ENCODE measurements at places on chromosomes 6 and 20. TPM values are rescaled to one million over a fixed set of nuclear protein-coding genes. Genes with fewer than 3 reads are reported as not detected.
A peak's percentile ranks its signal among the peaks of the same experiment; 100 is the strongest.

The APCDD1L gene
- 5.9 TPM for polyA plus RNA-seq

The HLA-G gene
- 3.3 TPM for polyA plus RNA-seq

The GLP1R gene
- polyA plus RNA-seq: not detected

The IL20RA gene
- polyA plus RNA-seq: 30.6 TPM

The RAB44 gene
- polyA plus RNA-seq: 0.05 TPM

The TP53TG5 gene
- polyA plus RNA-seq: 0.68 TPM

DNA sequence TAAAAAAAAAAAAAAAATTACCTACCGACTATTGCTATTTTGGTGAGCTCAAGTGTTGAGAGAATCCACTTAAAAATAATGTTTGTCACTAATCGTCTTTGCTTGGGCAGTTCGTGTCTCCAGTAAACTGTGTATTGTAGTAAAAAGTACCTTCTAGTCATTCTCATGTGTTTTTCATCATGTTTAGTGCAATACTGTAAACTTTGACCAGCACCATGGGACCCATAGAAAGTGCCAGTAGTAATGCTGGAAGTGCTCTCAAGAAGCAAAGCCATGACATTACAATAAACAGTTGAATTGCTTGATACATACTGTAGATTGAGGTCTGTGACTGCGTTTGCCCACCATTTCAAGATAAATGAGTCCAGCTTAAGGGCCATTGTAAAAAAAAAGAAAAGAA is 395.2 kb downstream of the BCKDHB start:
- DNase-seq: no peak

GRCh38 chr6:68086199-68086598 is 548.9 kb upstream of the ADGRB3 start:
- DNase-seq: no peak

DNA sequence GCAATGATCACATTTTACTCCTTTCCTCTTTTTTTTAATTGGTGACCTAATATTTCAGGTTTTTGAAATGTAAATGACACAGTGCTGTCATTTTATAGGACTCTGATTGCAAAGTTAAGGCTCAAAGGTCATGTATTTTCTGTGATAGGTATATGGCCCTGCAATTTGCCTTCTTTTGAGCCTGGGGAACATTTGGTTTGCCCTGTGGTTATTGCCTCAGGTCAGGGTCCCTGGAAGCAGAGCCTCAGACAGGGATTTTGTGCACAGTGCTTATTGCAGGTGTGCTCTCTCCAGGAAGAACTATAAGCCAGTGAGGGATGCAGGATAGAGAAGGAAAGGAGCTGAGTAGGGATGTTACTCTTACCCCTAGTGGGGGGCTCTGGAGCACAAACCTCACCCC is 229.3 kb upstream of the ECI2 start:
- DNase-seq: no peak

DNA sequence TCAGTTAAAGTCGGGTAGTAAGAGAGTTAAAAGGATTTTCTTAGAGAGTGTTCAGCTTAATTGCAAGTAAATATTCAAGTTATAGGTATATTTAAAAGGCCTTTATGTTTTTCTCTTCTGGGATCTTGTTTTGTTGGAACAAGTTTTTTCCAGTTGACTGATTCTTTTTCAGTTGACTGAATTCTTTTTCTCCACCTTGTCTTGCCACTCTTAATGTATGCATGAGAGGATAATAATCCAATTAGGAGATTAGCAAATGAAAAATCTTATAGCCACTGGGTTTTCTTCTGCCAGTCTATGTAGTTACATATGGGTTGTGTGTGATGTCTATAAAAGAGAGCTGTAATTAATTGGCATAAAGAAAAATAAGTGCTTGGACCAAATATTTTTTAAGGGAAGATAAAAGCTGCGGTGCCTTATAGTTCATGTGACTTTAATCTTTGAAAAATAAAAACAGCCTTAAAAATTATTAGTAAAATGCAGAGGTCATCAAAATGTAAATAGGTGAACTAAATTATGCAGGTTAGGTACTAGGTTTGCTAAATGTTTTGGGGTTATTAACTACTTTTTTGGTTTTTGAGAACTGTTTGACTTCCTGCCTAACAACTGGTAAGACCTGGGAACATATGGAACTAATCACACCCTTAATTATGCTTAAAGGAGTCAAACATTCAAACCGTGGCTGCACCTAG is 367.2 kb downstream of the HTR1B start:
- DNase-seq: no peak

- DNase-seq: no peak
These were observed 58.3 kb downstream of the LAMP5 start for GRCh38 chr20:9572670-9573069.

DNA sequence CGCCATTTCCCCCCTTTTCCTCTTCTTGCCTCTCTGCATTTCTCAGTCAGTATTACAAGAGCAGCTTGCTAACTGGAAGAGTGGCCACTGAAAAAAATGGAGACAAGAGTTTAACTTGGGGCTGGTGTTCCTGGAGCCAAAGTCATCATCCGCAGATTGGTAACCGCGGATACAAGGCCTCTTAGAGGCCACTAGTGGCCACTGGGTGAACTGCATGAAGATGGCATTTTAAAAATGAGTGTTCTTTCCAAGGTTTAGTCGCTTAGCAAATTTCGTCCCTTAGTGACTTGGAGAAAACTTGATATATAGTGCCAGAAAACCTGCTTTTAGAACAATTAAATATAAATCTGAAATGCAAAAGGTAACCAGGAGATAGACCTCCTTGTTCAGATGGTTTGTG is 4.8 kb downstream of the F13A1 start:
- no peak for DNase-seq

GRCh38 chr6:154921482-154921881 is 73.6 kb upstream of the TIAM2 start:
- no peak for DNase-seq

DNA sequence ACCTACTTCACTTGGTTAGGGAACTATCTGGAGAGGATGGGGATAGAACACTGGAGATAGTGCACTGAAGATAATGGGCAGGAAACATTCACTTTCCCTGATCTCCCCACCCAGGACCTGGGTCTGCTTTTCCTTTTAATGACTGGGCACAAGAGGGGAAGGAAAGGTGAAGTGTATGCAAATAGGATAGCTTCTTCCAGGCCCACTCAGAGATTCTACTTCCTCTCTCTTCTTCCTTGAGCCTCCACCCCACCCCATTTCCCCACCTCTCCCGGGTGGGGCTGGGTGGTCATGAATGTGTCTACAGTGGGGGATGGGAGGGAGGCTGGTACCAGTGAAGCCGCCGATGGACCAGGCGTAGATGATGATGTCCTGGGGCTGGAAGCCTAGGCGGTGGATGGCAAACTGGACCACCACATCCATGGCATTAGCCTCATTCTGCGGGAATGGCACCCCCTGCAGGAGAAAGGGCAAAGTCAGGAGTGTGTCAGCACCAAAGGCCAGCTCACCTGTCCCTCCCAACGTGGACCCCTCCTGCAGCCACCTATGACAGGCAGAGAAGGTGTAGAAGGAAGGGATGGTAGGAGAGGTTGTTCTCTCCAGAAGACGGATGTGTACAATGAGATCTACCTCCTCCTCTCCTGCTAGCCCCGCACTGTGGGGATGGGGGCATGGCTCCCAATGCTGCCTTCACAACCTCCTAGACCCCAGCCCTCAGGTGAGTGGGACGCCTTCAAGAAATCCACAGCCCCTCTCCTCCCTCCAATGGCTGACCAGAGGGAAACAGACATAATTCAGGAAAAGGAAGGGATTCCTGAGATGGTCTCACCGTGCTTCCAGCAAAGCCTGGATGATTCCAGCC is 8.6 kb upstream of the LY6G5C start:
- no peak for DNase-seq

- no peak for DNase-seq
These were observed 46.1 kb upstream of the TMEM217 start for GRCh38 chr6:37303891-37304503.

DNA sequence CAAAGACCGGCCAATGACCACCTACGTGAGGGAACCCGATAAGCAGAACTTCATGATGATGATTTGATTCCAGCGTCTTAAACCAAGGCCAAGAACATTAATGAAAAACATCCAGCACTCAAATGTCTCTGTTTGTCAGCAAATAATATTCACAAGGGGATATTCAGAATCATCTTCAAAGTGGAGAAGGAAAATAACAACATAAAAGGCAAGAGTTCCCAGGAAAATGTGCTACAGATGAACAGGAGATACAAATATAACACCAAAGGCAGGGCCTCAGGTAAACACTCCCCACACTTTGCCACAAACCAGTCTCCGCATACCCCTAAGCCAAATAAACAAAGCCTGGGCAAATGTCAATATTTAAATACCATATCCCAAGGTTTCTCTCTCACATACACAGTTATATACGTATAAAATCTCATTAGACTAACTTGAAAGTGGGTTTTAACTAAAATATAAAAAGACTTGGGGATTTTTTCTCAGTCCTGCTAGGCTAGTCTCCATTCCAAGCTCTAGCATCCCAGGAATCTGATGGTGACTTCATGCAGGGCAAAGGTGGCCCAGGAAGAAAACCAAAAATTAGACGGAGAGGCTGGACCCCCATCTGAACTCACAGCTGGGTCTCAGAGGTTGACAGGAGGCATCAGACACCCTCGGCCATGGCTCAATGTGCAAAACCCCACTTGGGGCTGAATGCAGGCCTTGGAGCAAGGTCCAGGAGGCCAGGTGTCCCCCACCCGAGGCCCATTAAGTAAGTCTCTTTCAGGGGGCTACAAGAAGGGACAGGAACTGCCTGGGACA is 32.1 kb downstream of the TRAM2 start:
- DNase-seq: no peak

DNA sequence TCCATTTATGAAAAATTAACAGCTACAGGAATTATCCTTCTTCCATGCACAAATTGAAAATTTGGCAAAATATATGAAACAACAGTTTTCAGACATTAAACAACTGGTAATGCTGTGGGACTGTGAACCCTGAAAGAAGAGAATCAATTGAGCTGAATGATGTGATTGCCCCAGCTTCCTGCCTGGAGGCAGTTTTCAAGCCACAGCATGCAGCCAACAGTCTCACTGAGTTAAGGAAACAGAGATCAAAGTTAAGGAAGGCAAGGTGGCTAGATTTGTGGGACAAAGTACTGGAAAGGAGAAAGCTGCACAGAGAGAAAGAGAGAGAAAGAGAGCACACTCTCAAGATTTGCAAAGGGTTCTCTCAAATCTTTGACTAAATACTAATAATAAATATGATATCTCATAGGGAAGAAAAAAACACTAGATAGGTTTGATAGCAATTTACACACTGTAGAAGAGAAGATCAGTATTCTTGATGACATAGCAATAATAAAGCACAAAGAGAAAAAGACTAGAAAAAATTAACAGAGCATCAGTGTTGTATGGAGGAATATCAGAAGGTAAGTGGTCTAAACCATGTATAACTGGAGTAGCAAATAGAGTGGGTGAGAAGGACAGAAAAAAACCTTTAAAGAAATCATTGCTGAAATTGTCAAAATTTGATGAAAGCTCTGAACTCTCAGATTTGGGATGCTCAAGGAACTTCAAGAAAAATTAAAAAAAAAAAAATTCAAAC is 70.1 kb upstream of the CNKSR3 start:
- no peak for DNase-seq

DNA sequence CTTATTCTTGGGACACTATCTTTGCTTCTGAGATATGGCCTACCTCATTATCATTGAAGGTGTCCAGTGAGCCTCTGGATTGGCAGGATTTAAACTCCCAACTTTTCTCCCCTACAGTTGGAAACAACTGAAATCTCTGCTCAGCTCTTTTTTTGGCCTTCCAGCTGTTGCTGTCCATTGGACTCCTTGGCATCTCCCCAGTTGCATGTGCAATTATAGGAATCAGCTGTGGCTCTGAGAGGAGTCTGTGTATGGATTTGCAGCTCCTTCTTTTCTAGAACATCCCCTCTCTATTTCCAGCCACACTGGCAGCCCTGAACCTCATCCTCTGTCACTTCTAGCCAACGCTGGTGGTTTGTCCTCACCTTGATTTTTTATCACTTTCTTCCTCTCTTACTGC is 21.2 kb downstream of the RAB22A start:
- peak; percentile 66 for DNase-seq

GRCh38 chr6:25694366-25694765 is 42.4 kb downstream of the SCGN start:
- DNase-seq: no peak

DNA sequence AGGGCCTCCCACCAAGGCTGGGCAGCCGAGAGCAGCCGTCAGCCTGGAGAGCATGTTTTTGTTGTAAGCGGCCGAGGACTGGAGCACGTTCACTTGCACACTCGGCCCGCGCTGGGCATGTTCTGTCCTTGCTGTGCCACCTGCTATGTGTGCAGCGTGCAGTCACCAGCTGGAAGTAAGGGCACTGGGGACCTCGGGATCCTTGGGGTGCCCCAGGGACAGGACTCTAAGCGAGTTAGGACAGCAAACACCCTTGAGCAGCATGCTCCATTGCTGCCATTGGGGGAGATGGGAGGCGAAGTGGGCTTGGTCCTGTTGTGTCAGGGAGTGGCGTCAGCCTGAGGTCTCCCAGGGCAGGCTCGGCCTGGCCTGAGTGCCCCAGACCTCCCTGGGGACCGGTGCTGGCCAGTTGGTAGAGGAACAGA is 18.6 kb downstream of the DYNLT1 start:
- DNase-seq: no peak

- DNase-seq: no peak
These were observed 248.9 kb downstream of the TPBG start for GRCh38 chr6:82612475-82613039.

- no peak for DNase-seq
These were observed 7.4 kb upstream of the TRIM39 start for GRCh38 chr6:30319146-30319835.

DNA sequence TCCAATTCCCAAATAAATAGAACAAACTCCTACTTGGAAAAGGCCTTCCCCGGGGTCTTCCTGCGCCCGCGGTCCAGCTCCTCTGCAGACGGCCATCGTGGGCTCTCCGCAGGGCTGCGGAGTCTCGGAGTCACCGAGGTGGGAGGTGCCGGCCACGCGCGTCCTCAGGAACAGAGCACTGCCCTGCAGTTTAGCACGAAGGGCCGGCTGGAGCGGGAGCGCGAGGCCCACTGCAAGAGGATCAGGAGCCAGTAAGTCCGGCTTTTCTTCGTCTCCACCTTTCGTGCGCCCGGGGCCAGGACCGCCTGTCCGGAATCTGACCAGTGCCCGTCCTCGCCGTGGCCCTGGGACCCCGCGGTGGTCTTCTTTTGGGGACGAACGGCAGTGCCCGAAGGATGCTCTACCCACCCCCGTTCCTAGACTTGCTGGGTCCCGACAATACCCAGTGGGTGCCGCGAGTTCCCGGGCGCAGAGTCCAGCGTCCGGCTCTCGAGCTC is 1.4 kb downstream of the BHLHE23 start:
- DNase-seq: no peak

Measured in forelimb muscle (tissue), 1 donor.